ENCODE measurements at places on chromosomes 5 and 9.
A peak's percentile ranks its signal among the peaks of the same experiment; 100 is the strongest.

DNA sequence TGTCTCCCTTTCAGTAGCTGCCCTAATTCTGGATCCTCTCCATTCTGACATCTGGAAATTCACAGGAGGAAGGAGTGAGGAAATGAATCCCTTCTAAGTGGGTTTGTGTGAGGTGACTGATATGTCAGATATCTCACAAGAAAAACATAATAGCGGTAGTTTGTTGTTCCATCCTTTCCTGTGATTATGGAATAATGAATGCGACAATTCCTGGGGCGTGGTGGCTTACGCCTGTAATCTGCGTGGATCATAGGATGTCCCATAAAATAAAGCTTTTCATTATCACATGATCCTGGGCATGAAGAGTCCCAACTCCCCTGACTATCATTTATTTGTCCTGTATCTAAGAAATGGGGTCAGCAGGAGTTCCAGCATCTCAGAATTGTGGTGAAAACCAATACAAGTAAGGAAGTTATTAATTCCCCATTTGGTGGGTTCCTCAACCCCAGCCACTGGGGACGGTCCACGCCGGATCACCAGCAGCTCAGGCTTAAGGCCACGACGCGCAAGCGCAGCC lies 375 bp upstream of the C5orf24 start:
- DNase-seq, result no peak

GRCh38 chr9:100269656-100270055 lies 83.1 kb downstream of the TEX10 start:
- DNase-seq, result no peak

DNA sequence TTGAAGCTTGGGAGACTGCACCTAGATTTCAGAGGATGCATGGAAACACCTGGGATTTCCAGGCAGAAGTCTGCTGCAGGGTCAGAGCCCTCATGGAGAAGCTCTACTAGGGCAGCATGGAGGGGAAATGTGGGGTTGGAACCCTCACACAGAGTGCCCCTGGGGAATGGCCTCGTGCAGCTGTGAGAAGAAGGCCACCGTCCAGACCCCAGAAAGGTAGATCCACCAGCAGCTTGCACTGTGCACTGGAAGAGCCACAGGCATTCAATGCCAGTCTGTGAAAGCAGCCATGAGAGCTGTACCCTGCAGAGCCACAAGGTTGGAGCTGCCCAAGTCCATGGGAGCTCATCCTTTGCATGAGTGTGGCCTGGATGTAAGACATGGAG lies 285.3 kb upstream of the FAM174A start:
- no peak for DNase-seq

GRCh38 chr5:58902765-58903164 lies 319.9 kb downstream of the RAB3C start:
- no peak for DNase-seq

- DNase-seq, result no peak
Measured at GRCh38 chr5:10304932-10305331, 2.8 kb downstream of the CMBL start.

GRCh38 chr5:159908591-159908940 lies 7.7 kb upstream of the ADRA1B start:
- no peak for DNase-seq

GRCh38 chr9:5718296-5719032 lies 89.6 kb downstream of the RIC1 start:
- no peak for DNase-seq

- DNase-seq, result no peak
Measured at GRCh38 chr9:116589392-116590354, 97.4 kb upstream of the TRIM32 start.

DNA sequence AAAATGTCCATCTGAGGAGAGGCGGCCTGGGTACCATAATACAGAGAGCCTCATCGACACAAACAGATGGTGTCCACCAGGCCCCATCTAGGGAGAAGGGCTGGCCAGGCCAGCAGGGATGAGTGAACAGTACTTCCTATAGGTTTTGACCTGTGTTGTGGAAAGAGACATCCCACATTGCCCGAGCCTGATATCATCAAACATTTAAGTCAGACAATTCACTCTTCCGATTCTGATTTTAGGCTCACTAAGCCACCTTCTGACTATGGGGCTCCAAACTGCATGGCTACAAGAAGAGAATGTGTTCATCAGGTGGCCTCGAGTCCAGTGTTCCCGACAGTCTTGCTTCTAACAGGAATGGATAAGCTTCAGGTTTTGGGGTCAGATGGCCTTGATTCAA lies 38.9 kb downstream of the SLC22A5 start:
- DNase-seq, result no peak

- no peak for DNase-seq
Measured at GRCh38 chr9:90489066-90489465, 153.6 kb downstream of the DIRAS2 start.

- no peak for DNase-seq
Measured at GRCh38 chr9:135273008-135273407, 185.5 kb downstream of the OLFM1 start.

DNA sequence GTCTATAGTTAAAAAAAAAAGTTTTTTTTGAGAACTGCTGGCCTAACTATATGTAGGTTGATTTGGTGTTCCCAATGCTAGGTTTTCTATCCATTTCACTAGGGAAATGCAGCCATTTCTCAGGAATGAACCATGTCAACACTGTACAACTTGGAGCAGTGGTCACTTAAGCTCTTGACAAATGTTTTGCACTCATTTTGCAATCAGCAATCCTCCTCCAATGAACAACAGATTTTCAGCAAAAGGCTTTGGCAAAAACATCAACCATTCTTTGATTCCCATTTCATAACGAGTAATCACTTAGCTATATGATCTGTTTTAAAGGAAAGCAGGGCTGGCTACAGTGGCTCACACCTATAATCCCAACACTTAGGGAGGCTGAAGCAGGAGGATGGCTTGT lies 17.9 kb downstream of the STRBP start:
- no peak for DNase-seq

GRCh38 chr5:143573568-143574170 lies 170.2 kb upstream of the NR3C1 start:
- no peak for DNase-seq

DNA sequence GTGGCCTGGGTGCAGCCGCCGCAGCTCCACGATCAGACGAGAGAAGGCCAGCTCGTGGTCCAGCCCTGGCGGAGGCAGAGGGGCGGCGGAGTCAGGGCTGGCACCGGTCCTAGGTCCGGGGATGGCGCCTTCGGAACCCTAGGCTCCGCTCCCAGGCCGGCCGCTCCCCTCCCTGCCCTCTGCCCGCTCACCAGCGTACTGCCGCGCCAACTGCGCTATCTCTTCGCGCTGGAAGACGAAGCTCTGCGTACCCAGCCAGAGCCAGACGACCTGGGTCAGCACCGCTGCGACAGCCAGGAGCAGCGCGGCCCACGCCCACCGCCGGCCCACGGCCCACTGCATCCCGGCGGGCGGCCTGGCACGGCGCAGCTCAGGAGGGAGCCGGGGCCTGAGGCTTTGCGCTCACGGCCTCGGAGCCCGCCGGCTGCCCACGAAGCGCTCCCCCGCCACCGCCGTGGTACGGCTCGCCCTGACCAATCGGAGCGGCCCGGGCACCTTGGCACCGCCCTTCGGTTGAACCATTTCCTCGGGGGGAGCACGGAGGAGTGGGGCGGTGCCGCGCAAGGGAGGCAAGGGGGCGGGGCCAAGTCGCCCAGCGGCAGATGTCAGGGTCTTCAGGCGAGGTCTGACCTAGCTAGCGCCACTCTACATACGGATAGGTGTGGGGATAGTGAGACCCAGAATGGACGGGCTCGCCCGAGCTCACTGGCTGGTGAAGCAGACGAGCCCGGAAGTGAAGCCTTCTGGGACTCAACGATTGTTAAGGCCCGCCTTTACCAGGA lies at the start of gene SIGMAR1:
TSS of gene SIGMAR1 (minus strand) at position 432 of the 782 bp plus-strand sequence. CDS start at position 342, 90 bp downstream.
- DNase-seq, result peak; percentile 98

- no peak for DNase-seq
Measured at GRCh38 chr5:83672646-83673045, 48.0 kb downstream of the HAPLN1 start.

GRCh38 chr5:71986101-71986500 lies 121.2 kb upstream of the MAP1B start:
- no peak for DNase-seq

- DNase-seq, result no peak
Measured at GRCh38 chr5:95460665-95461064, 69.5 kb downstream of the FAM81B start.

- no peak for DNase-seq
Measured at GRCh38 chr9:116924462-116925110, 237.5 kb downstream of the TRIM32 start.

DNA sequence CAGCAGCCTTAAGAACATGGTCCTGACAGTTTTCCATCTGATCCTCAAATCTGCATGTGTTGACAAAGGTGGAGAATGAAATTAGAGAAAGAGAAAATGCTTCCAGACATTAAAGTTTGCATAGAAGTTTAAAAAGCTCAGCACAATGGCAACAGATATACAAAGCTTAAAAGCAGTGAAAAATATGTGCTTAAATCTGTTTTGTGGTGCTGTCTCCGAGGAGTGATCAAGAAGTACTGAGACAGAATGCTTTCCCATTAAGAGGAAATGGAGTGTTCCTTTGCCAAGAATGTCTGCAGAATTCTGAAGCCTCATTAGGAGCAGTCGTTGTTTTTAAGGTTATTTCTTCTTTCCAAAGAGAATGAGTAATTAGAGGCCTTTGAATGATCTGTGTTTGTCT lies 131.4 kb downstream of the MCTP1 start:
- DNase-seq, result no peak

- DNase-seq, result no peak
Measured at GRCh38 chr5:149793256-149793550, 63.1 kb downstream of the PPARGC1B start.

GRCh38 chr9:121503444-121503843 lies 3.8 kb upstream of the GGTA1 start:
- DNase-seq, result no peak

- DNase-seq, result no peak
Measured at GRCh38 chr9:106286249-106286648, 576.7 kb upstream of the ZNF462 start.

DNA sequence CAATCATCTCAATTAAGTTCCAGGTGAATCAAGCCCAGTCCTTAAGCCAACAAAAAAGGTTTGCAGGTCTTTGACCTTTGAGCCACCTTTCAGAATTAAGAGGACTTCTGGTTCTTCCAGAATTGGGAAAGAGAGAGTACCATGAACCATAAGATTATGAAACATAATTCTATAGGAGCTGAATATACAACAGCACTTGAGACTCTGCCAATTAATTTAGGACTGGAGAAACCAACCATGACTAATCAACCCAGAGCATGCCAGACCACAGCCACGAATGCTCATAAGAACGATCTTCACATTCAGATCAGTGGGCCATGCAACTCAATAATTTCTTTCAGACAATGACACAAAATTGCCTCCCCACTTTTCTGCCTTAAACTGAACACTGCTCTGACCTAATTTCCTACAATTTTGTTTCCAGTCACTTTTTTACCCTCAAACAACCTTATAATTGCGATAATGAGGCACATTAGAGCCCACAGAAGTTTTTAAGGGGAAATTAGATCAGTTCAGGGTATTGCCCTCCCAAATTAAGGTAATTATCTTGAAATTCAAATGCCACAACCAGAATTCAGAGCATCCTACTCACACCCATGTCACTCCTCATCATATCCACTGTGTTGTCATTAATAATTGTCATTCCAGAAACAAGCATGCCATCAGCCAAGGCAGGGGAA lies 213.4 kb downstream of the ATPSCKMT start:
- DNase-seq, result no peak

GRCh38 chr9:125763394-125763801 lies 16.2 kb downstream of the PBX3 start:
- DNase-seq, result no peak

- peak; percentile 56 for DNase-seq
Measured at GRCh38 chr5:171450423-171451331, 31.2 kb downstream of the FGF18 start.

- DNase-seq, result no peak
Measured at GRCh38 chr5:141617128-141617527, 1.7 kb downstream of the DIAPH1 start.

DNA sequence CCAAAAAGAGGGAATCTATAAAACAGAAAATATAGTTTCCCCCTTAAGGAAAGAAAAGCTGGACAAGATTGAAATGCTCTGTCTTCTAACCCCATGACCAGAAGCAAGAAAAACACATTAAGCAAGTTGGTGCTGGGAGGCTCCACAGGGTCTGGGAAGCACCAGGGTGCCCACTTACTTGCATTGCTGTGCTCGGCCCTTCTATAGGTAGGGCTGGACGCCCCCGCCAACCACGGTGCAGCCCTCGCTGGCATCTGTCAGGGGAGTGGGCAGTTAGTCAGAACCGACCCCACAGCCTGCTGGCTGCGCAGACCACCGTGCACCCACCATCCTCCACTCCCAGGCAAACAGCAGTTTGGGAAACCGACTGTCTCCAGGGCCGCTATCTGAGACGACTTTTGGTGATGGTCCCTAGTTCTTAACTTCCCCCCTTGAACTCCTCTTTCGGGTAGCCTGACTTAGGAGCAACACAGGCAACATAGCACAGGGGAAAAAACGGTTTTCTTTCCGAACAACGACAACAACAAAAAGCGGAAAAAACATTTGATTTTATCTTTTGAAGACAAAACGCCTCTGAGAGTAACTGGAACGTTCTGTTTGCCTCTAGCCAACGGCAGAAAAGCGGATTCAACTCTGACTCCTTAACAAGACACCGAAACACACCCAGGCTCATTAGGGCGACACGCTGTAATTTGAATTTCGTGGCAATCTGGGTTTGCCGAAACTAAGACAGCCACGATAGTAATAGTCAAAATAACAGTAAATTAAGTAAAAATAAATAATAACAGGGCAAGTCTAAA lies 3.9 kb downstream of the IRX2 start:
- no peak for DNase-seq

DNA sequence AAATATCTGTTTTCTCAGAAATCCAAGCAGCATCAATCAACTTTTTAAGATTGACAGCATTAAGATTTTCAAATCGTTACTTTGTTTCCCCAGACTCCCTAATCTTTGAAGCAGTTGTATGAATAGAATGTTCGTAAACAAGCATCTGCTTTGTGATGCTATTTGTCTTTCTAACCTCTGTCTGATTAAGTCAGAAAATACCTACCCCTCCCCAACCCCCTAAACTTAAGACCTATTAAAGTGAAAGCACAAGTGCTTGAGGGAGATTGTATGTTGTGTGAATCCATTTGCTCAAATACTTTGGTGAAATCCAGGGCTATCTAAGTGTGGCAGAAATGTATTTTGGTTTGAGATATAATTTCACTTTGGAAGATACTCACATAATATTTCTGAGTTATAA lies 47.9 kb upstream of the C5orf47 start:
- no peak for DNase-seq

DNA sequence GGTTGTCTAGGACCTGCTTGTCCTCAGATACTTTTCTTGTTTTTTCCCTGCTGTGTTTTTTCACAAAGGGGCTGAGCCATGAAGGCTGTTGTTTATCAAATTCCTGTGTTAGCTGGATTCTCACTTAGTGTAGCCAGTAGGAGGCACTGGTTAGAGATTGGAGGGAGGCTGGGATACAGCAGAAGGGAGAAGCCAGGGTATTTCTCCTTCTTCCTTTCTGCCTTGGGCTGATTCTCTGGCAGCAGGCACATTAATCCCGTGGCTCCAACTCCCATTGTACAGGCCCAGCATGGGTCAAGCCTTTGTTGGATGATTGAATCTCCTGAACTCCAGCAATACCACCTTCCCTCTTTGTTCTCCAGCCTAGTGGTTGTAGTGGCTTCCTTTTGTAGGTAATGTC lies 46.4 kb upstream of the FAM170A start:
- DNase-seq, result no peak
